ENCODE measurements at places on chromosomes 5 and 9. TPM values are rescaled to one million over a fixed set of nuclear protein-coding genes. Genes with fewer than 3 reads are reported as not detected.

The ABO gene
- 0.27 TPM for total RNA-seq

The DCANP1 gene
- not detected for total RNA-seq

The CTNND2 gene
- total RNA-seq = not detected

The CATSPER3 gene
- 1.2 TPM for total RNA-seq

GRCh38 chr5:169450464-169450863 is 133.1 kb upstream of the SPDL1 start:
- H3K4me3 ChIP-seq = no peak overlapping the region
- DNase-seq = no peak
- no peaks in the 10 kb centered on the region for H3K36me3 ChIP-seq
- H3K27ac ChIP-seq = no peak overlapping the region
- no peaks in the 10 kb centered on the region for H3K4me1 ChIP-seq

- H3K36me3 ChIP-seq = no peaks in the 10 kb centered on the region
- no peak overlapping the region for H3K27ac ChIP-seq
- no peak for DNase-seq
- H3K4me1 ChIP-seq = no peaks in the 10 kb centered on the region
- no peaks in the 10 kb centered on the region for H3K27me3 ChIP-seq
These were observed 207.0 kb downstream of the GAPVD1 start for GRCh38 chr9:125468646-125469045.

All from activated CD4-positive, alpha-beta T cell treated with anti-CD3 and anti-CD28 coated beads, Interleukin-2, amount 10 ng/mL, durations not matched to agents 7 days and 5 days (primary cell).